ENCODE measurements at places on chromosomes 7 and 10. TPM values are rescaled to one million over a fixed set of nuclear protein-coding genes. Genes with fewer than 3 reads are reported as not detected.

DNA sequence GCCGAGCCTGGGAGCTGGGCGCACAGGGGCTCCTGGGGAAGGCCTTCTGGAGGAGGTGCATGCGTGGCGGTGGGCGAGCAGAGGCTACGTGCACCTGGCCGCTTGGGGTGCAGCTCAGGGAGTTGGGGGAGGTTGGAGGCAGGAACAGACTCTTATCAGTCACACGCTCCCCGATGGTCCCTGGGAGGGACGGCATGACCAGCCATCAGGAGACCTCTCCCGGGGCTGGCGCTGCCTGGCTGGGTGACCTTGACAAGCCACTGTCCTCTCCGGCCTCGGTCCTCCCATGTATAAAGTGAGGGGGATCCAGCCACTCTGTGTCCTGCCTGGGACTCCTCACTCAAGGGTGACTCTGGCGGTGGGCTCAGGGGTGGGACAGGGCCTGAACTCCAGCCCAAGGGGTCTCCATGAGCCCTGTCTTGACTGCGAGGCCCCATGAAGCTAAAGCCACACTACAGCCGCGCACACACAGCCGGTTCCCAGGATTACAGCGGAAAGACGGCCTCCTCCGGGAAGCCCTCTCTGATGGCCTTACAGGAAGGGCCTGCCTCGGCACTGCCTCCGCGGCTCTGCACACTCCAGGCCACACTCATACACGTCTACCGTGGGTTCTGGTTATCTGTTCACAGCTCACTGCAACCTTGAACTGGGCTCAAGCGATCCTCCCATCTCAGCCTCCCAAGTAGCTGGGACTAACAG is 2.3 kb downstream of the TMEM184A start:
- no peak for DNase-seq

- no peak for DNase-seq
These were observed 314.5 kb downstream of the CAMK1D start for GRCh38 chr10:12663863-12664262.

MBL2 gene
- not detected for total RNA-seq

DNA sequence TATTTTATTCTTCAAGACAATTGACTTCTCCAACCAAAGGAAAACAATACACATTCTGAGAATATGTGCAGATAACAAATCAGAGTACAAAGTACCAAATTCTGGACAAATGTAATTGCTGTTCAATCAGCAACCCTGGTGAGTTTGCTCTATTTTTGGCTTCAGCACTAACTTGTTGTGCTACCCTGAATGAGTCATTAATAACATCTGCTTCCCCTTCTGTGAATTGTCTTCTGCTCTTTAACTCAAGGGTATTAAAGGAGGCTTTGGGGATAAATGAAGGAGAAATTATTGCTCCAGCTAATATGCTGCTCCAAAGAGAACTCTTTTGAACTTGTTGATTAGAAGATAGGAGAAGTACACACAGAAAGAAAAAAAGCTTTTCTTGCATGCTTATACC is 459.3 kb downstream of the HTR7 start:
- DNase-seq: peak; percentile 54

DNA sequence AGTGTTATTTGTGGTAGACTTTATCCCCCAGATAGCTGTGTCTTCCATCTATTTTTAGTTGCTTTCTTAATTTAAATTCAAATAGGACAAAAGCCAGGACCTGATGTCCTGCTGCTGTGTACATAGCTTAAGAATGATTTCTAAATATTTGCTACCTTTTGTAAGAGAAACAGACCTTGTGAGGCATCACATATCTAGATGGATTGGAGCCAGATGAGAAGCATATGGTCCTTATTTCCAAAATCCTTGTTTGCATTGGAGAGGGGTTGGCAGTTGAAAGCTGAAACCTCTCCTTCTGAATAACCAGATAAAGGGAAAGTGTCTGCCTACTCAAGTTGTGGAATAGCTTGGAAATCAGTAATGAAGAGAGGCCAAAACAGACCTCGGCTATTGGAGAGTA is 50.7 kb upstream of the AMPH start:
- no peak for DNase-seq

- no peak for DNase-seq
These were observed 2.7 kb downstream of the EVX1 start for GRCh38 chr7:27245124-27245797.

GRCh38 chr7:140475747-140476333 is 3.5 kb downstream of the MKRN1 start:
- peak; percentile 44 for DNase-seq

PRTFDC1 gene
- total RNA-seq: 14.8 TPM

DNA sequence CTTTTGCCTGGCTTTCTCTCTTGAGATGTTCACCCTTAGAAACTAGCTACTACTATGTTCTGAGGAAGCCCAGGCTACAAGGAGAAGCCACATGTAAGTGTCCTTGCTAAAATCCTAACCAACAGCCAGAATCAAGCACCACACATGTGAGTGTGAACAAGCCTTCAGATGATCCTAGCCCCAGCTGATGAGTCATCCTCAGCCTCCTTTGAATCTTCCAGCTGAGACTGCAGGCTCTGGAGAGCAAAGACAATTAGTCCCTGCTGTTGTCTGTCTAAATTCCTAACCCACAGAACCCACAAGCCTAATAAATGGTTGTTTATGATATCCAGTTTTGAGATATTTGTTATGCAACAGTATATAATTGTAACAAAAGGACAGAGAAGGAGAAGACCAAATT is 92.8 kb upstream of the TAC1 start:
- no peak for DNase-seq

Measured in fibroblast of villous mesenchyme (primary cell).